CD4-positive, CD25-positive, alpha-beta regulatory T cell (primary cell): ENCODE measurements at places on chromosomes 2 and 18. TPM values are rescaled to one million over a fixed set of nuclear protein-coding genes. Genes with fewer than 3 reads are reported as not detected.

The DCDC2C gene
- not detected for polyA plus RNA-seq

The ITPRIPL1 gene
- 8.1 TPM for polyA plus RNA-seq

The DYNC2LI1 gene
- 2.5 TPM for polyA plus RNA-seq

The CLEC4F gene
- not detected for polyA plus RNA-seq

The GCFC2 gene
- 26.6 TPM for polyA plus RNA-seq

- DNase-seq, result no peak
Observed at GRCh38 chr18:47936952-47937351, 6.5 kb upstream of the SMAD2 start.

- no peak for DNase-seq
Observed at GRCh38 chr2:219687272-219687671, 59.8 kb downstream of the SLC4A3 start.

DNA sequence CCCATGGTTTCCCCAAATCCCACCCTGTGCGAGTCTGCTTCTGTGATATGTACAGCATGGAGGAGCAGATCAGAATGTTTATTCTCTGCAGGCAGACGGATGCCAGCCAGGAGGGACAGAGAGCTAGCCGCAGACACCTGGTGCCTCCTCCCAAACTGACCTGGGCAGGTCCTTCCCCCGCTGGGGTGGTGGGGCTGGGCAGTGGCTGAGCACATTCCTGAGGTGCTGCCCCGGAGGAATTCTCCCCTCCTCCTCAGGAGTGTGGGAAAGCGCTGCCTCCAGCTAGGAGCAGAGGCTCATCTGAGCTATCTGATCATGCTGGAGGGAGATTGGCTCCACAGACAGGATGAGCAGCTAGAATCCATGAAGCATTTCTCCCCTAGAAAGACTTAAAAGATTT is 21.7 kb downstream of the C2orf92 start:
- DNase-seq, result no peak

- DNase-seq, result no peak
Observed at GRCh38 chr18:38642711-38643110, 1077.1 kb upstream of the CELF4 start.

GRCh38 chr2:234996069-234996940 is 44.5 kb downstream of the SH3BP4 start:
- no peak for DNase-seq

GRCh38 chr2:237383991-237384671 is 29.8 kb downstream of the COL6A3 start:
- DNase-seq, result no peak
